ENCODE measurements at places on chromosomes 7 and 10. TPM values are rescaled to one million over a fixed set of nuclear protein-coding genes. Genes with fewer than 3 reads are reported as not detected.
A peak's percentile ranks its signal among the peaks of the same experiment; 100 is the strongest.

Gene ACTL6B
- 163 TPM for total RNA-seq

Gene PAX4
- total RNA-seq: not detected

Gene PTPRZ1
- 138 TPM for total RNA-seq

DNA sequence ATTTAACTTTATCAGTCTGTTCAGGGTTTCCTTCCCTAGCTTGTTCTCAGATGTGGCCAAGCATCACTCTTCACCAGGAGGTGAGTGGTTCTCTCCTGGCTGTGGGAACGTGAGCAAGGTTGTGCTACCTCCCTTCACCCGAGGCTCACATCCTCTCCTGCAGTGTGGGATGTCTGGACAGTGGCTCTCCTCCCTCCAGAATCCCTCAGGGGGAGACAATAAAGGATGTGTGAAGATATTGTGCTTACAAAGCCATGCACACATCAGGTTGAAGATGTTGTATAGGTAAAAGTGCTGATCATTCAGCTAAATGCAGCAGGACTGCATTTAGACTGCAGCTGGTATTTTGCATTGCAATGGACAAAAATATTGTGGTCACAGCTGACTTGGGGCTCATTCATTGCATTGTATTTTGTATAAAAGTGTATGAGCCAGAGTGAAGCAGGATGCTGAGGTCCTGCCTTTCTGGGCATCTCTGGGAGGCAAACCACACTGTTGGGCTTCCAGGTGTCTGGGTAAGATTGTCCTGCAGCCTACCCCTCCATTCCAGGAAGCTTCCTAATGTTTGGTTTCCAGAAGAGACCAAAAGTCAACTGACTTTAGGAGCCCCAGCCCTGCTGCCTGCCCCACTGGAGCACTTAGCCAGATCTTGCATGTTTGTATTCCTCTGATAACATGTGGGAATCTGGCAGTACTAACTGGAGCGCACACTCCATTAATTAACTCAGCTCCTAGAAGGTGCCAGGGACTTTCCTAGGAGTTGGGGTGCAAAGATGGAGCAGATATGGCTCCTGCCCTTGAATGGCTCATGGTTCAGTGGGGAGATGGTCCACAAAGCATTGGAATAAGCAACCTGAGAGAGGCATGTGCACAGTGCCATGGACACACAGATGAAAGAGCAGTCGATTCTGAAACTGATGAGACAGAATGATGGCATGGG is 292.5 kb upstream of the ZNF32 start:
- no peak for DNase-seq

GRCh38 chr7:47574482-47575329 is 7.2 kb downstream of the TNS3 start:
- no peak for DNase-seq

DNA sequence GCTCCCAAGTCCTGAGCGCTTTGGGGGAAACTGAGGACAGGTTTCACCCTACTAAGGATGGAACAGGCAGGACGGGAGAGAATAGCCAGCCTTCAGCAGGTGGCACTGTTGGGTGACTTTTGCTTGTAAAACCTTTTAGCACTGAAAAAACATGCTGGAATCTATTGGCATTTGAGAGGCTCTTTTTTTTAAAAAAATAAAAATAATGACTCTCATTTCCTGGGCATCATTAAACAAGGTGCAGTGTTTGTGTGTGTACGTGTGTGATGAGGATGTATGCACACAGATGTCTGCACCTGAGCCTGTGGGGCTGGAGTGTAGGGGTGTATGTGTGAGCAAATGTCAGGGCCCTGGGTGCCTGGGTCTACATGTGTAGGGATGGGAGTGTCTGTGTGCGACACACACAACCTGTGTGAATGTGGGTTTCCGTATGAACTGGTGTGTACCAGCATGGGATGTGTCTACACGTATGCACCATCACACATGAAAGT is 177.9 kb downstream of the RPS24 start:
- peak; percentile 68 for DNase-seq

DNA sequence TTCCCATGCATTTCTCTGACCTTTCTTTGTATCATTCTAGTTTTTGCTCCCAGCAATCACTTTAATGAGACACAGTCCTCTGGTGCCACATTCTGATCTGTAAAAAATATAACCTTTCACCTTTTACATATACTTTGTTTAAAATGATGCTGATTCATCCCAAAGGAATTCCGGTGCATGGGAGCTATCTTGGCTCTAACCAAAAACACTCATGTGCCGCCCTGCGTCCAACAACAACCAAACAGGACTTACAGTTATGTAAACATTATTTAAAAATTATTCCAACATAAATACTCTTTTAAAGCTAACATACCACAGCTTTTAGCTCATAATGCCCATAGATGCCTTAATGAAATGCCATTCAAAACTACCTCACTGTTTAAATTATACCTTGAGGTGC is 7.7 kb upstream of the OPALIN start:
- no peak for DNase-seq

GRCh38 chr7:155213955-155214740 is 83.5 kb upstream of the INSIG1 start:
- DNase-seq: no peak
